ENCODE measurements at places on chromosomes 2 and 18.

GRCh38 chr2:78065366-78065765 is 543.2 kb upstream of the LRRTM4 start:
- no peak for DNase-seq

GRCh38 chr2:166625670-166626069 is 131.6 kb upstream of the SCN7A start:
- no peak for DNase-seq

DNA sequence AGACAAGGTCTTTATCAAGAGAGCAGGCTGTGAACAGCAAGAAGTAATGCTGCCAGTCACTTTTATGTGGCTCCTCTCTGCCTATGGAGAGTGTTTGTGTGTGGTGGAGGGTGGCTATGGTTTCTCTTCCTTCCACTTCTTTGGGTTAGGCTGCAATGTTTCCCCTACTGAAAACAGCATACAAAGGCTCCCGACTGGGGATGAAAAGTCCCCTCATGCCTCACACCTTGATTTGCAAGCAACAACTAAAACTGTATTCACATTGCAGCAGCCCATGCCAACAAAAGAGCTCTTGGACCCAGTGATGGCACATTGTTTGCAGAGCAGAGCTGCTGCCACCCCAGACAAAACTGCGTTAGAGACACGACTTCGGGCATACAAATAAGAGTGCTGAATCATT is 301.6 kb downstream of the SLC8A1 start:
- DNase-seq, result peak; percentile 50

DNA sequence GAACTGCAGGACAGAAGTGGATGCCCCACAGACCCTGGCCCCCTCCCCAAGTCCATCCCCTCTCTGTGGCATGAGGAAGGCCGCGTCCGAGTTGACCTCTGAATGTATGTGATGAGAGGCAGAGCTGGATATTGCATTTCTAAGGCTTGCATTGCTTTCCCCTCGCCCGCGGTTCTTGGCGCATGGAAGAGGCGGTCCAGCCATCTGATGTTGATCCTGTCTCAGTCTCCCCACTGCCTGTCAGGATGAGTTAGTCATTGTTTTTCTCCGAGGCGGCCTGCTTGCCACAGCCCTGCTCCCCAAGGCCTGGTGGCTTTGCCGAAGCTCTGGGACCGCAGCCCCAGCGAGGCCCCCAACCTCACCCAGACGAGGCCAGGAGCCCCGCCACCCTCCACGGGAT is 88.6 kb downstream of the SMAD7 start:
- peak; percentile 77 for DNase-seq

- DNase-seq, result no peak
Observed at GRCh38 chr2:54247115-54247514, 8.9 kb downstream of the TSPYL6 start.

DNA sequence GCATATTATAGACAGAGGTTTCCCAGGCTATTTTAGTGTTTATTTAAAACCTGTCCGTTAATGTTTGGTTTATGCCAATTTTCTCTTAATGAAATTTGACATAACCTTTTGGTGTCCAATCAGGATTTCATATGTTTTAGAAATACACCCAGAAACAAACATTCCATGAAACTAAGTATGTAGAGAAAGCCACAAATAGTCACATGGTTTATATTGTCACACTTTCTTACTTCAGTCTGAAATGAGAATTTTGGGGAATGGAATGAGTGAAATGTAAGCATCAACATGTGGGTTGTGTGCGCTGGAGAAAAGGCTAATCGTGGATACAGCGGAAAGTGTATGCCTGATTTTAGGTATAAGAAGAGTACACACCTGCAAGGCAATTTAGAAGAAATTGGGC is 277.0 kb upstream of the RAB12 start:
- DNase-seq, result no peak
